ENCODE measurements at places on chromosomes 3 and 15. TPM values are rescaled to one million over a fixed set of nuclear protein-coding genes. Genes with fewer than 3 reads are reported as not detected.

The CDC25A gene
- 9.2 TPM for total RNA-seq

The PLA2G4D gene
- total RNA-seq = not detected

The FRMD5 gene
- total RNA-seq = 2.9 TPM

The CSK gene
- total RNA-seq = 62.4 TPM

The TMCO5A gene
- total RNA-seq = not detected

The GOLGA8J gene
- 0.12 TPM for total RNA-seq

The REC114 gene
- not detected for total RNA-seq

The ECE2 gene
- not detected for total RNA-seq

The PIK3CB gene
- total RNA-seq = 17.8 TPM

Data from A549 treated with Mapracorat at 1 μM for 4 hours (cell line).